T-helper 17 cell (primary cell): ENCODE measurements at places on chromosomes 11 and 22. TPM values are rescaled to one million over a fixed set of nuclear protein-coding genes. Genes with fewer than 3 reads are reported as not detected.

Gene SAA2
- not detected for total RNA-seq

GRCh38 chr11:120061036-120061760 is 76.7 kb downstream of the TRIM29 start:
- no peaks in the 10 kb centered on the region for H3K4me1 ChIP-seq
- DNase-seq, result no peak
- H3K4me3 ChIP-seq, result no peak overlapping the region
- no peak overlapping the region for H3K27ac ChIP-seq
- peaks cover 67% of the 10 kb centered on the region for H3K27me3 ChIP-seq

- H3K27ac ChIP-seq, result no peak overlapping the region
- DNase-seq, result no peak
- peaks cover 7% of the 10 kb centered on the region for H3K4me1 ChIP-seq
- H3K36me3 ChIP-seq, result peaks cover 5% of the 10 kb centered on the region
These were observed 7.6 kb downstream of the ABCG4 start for GRCh38 chr11:119156496-119156895.

DNA sequence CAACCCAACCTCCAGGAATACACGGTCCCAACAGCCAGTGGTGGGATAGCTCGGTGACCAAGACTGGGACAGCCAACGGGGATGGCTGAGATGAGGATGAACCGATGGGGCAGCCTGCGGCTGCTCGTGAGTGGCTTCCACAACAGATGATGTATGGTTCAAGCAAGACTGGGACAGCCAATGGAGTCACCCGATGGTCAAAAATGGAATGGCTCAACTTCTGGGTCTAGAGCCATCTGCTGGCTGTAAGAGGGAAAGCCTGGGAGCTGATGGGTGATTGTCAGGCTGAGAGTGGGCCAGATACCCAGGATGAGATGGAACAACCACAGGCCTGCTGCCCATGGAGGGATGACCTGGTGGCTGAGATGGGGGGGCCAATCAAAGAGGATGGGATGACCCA is 35.5 kb downstream of the SYT7 start:
- peaks cover 2% of the 10 kb centered on the region for H3K36me3 ChIP-seq
- H3K4me1 ChIP-seq, result peaks cover 6% of the 10 kb centered on the region
- no peak overlapping the region for H3K27ac ChIP-seq
- peaks cover 42% of the 10 kb centered on the region for H3K27me3 ChIP-seq
- no peak overlapping the region for H3K4me3 ChIP-seq
- DNase-seq, result no peak

- no peaks in the 10 kb centered on the region for H3K27me3 ChIP-seq
- no peak overlapping the region for H3K4me3 ChIP-seq
- no peak for DNase-seq
These were observed 318.4 kb downstream of the AASDHPPT start for GRCh38 chr11:106395716-106396349.

DNA sequence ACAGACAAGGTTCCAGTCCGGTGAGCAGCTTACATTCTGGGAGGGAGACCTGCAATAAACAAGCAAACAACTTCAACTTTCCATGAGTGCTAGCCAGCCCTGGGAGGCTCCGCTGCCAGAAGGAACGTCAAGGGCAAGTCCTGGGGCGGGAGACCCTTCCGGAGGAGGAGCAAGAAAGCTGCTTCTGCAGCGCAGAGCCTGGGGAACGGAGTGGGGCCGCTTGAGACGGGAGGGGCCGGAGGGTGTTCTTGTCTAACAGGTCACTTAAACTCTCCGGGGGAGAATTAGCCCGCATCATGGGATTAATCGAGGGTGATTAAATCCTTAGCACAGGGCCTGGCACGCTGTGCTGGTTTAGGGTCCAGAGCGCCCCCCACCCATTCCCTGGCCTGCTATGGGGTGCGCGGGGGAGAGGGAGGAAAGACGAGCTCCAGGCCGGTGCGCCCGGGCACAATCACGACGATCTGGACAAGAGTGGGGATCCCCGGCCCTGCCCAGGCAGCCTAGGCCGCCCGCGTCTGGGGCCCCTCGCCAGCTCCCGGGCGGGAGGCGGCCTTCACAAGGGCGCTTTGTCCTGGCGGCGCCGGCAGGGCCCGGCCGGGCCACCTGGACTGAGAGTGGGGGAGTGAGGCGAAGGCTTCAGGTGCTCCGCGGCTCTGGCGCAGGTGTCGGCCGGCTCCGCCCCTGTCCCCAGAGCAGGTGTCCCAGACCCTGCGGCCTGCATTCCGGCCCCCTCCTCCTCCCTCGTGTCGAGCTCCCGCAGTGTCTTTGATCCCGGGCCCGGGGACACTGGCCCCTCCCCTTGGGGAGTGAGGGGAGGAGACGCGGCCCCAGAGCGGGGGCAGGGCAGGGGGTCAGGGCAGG is 663 bp upstream of the LARGE2 start:
- H3K4me1 ChIP-seq, result peaks cover 37% of the 10 kb centered on the region
- H3K27me3 ChIP-seq, result no peaks in the 10 kb centered on the region
- H3K36me3 ChIP-seq, result no peaks in the 10 kb centered on the region
- no peak for DNase-seq
- peak overlapping the region; percentile 47 for H3K27ac ChIP-seq

DNA sequence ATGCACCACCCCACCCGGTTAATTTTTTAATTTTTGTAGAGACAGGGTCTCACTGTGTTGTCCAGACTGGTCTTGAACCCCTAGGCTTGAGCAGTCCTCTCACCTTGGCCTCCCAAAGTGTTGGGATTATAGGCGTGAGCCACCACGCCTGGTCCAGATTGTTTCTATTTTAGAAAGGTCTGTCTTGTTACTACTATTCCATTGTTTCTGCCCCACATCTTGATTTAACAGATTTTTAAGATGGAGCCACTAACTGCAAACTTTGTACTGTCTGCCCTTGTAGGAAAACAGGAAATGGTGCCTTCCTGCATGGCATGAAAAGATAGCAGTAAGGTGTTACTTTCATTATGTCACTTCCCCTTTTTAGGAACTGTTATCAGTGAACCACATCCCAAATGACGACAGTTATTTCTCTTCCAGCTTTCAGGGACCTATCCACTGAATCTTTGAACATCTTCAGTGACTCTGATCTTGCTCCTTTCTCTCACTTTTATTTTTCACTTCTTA is 23.2 kb downstream of the TAF1D start:
- peak overlapping the region; percentile 87 for H3K27ac ChIP-seq
- H3K4me3 ChIP-seq, result peak overlapping the region; percentile 49
- peaks cover 6% of the 10 kb centered on the region for H3K36me3 ChIP-seq
- peaks cover 12% of the 10 kb centered on the region for H3K4me1 ChIP-seq
- H3K27me3 ChIP-seq, result no peaks in the 10 kb centered on the region
